ENCODE measurements at places on chromosomes 6 and 20. TPM values are rescaled to one million over a fixed set of nuclear protein-coding genes. Genes with fewer than 3 reads are reported as not detected.

The HLA-DQB1 gene
- 23.7 TPM for polyA plus RNA-seq

The ZNF335 gene
- polyA plus RNA-seq = 13.4 TPM

GRCh38 chr6:34866509-34866908, 21.3 kb downstream of the TAF11 start:
- H3K4me1 ChIP-seq = no peaks in the 10 kb centered on the region
- DNase-seq = no peak
- no peak overlapping the region for H3K27ac ChIP-seq
- H3K4me3 ChIP-seq = no peak overlapping the region
- H3K36me3 ChIP-seq = peaks cover 25% of the 10 kb centered on the region

GRCh38 chr20:5122873-5123260, 3.1 kb upstream of the PCNA start:
- H3K4me3 ChIP-seq = no peak overlapping the region
- no peak for DNase-seq
- no peak overlapping the region for H3K27ac ChIP-seq
- peaks cover 1% of the 10 kb centered on the region for H3K4me1 ChIP-seq

DNA sequence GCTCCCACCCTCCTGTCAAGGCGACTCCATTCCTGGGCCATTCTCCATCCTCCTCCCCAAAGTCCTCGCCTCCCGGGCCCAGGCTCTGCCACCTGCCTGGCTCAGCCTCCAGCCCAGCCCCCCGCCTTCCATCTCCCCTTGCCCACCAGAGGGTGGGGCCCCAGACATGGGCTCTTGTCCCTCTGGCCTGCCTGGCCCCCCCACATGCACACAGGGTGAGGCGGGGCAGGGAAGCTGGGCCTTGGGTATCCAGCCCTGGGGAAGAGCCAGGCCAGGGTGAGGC, 95.2 kb downstream of the YTHDF1 start:
- H3K4me1 ChIP-seq = no peaks in the 10 kb centered on the region
- no peak overlapping the region for H3K4me3 ChIP-seq
- H3K27ac ChIP-seq = no peak overlapping the region
- peaks cover 4% of the 10 kb centered on the region for H3K27me3 ChIP-seq

DNA sequence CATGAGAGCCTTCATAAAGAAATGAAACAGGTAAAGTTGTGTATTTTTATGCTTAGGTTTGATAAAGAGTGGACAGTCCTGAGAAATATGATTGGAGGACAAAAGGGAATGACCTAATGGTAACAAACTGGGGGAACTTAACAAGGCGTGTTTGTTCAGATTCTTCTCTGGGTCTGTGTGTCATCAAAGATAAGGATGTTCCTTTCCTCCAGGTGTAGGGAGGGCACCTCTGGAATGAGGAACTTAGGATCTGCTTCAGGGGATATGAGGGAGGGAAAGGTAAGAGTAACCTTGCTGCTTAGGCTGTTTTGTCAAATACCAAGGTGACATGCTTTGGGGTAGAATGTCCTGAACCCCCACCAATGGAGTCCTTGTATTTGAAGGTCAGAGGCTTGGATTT, 291.9 kb downstream of the KCNQ5 start:
- H3K4me3 ChIP-seq = no peak overlapping the region
- H3K27ac ChIP-seq = no peak overlapping the region
- no peak for DNase-seq
- H3K27me3 ChIP-seq = no peaks in the 10 kb centered on the region
- no peaks in the 10 kb centered on the region for H3K36me3 ChIP-seq
- H3K4me1 ChIP-seq = no peaks in the 10 kb centered on the region

- H3K36me3 ChIP-seq = peaks cover 51% of the 10 kb centered on the region
- H3K4me3 ChIP-seq = no peak overlapping the region
- DNase-seq = no peak
- H3K27me3 ChIP-seq = no peaks in the 10 kb centered on the region
- H3K4me1 ChIP-seq = no peaks in the 10 kb centered on the region
Observed at GRCh38 chr20:37863289-37863688, 39.6 kb upstream of the VSTM2L start.

DNA sequence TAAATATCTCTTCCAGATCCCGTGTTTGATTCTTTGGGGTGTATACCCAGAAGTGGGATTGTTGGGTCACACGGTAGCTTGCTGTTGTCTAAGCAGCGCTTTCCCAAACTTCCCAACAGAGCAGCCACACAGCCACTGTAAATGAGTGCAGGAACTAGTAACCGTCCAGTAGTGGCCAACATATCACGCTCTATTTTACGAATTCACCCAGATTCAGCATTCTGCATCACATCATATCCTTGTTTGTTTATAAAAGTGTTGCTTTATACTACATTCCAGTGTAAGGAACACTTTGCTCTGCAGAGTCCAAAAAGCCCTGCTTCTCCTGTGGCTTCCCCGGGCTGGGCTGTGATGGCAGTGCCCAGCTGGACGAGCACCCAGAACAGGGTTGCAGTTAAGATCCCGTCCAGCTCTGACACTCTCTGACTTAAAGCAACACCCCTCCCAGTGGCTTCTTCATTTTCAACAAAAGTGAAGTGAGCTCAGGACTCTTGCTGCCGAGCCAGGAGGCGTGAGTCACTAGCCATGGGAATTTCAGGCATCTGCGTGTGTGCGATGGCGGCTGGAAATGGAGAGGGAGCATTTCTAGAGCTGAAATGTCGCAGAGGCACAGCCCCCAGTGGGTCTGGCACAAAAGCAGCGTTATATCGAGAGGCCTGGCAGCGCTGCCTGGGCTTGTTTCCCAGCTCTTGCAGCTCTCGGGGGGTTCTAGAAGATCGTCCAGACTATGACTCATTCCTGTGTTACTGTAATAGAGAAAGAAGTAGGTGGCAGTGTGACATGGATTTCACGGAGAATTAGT, 216.3 kb upstream of the ECI2 start:
- peak; percentile 48 for DNase-seq
- peaks cover 3% of the 10 kb centered on the region for H3K4me1 ChIP-seq
- H3K36me3 ChIP-seq = no peaks in the 10 kb centered on the region
- peaks cover 12% of the 10 kb centered on the region for H3K27me3 ChIP-seq
- H3K4me3 ChIP-seq = no peak overlapping the region
